ENCODE measurements at places on chromosomes 3 and 15. TPM values are rescaled to one million over a fixed set of nuclear protein-coding genes. Genes with fewer than 3 reads are reported as not detected.

Gene CFAP91
- total RNA-seq, result not detected

Gene ABHD10
- 28.2 TPM for total RNA-seq

Gene BFSP2
- not detected for total RNA-seq

Gene INKA1
- 0.87 TPM for total RNA-seq

Gene FANCD2OS
- not detected for total RNA-seq

Gene MFN1
- 20.7 TPM for total RNA-seq

Gene LRRC34
- total RNA-seq, result 0.22 TPM

Gene GABRR3
- not detected for total RNA-seq

Gene PPP1R14D
- total RNA-seq, result not detected

DNA sequence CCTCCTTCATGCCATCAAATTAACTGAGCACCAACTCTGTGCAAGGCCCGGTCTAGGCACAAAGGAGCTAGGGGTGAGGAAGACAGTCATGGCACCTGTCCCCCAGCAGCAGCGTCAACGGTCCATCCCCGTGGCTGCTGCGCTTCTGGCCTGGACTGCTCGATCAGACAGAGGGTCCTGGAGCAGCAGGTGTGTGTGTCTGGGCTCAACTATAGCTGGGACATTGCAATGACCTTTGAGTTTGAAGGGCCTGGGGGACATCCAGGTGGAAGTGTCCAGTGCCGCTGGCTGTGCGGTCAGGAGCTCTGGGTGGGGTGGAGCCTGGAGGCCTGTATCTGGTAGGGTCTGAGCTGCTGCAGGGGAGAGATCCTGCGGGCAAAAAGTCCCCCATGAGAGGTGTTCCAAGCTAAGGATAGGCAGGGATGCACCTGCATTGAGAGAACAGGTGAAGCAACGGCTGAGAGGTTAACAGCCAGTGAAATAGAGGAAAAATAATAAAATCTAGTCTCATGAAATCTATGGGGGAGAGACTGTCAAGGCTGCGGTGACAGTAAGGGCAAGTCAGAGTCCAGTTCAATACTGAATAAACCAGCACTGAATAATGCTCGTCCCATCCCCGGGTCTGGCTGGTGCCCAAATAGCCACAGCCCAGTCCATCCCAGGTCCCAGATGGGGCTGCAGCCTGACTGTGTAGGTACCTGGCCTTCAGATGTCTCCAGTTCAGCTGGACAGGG, 25.4 kb upstream of the SLC41A3 start:
- DNase-seq, result no peak

DNA sequence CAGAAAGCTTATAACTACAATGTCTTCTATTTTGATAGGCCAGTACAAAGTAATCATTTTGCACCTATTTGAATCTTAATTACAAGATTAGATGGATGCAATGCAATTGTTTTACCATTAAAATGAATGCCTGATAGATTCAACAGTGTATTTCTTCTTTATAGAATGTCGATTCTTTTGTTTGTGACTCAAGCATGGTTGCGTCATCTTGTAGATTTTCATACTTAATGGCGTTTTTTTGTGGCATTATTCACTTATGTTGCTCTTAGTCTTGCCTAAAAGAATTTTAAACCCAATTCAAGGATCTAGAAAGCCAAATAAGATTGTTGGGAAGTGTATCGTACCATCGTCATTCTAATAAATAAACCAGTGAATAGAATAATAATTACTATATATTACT, 21.4 kb downstream of the ZBTB38 start:
- no peak for DNase-seq

GRCh38 chr3:100631236-100631635, 21.8 kb downstream of the ADGRG7 start:
- DNase-seq, result no peak

- DNase-seq, result no peak
Measured at GRCh38 chr3:28215407-28215806, 26.0 kb upstream of the CMC1 start.

GRCh38 chr3:137687181-137687879, 76.8 kb upstream of the SOX14 start:
- DNase-seq, result no peak

DNA sequence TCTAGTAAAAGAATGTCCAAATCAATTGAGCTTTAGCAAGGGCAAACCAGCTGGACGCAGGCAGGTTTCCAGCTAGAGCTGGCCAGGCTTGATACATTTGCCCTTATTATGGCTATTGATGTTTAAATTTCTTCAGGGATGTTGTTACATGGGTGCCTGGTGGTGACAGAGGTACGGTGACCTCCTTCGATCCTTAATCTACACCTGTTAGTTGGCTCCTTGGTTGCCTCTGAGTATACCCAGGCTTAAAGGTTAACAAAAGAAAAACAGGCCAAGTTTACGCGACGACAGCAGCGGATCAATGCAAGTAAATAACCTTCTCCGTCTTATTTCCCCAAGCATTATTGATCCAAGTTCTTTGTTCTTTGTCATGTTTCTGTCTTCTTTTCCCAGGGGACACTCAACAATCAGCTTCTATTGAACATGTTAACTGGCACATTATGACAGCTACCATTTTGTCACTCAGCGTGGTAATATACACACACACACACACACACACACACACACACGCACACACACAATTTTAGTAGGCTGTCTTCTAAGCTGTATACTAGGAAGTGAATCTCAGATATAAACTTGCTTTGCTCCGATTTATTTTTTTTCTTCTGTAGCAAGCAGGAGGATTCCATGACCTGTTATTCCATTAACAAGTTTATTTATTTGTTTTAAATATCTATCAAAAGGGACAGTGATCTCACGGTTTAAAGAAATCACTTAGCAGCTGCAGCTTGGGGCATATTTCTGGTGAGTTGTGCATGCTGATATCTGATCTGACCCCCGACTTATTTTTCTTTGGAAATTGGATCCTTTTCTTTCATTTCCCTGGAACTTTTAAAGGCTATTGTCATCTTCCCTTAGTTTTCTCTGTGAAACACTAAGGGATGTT, 844.7 kb downstream of the MCTP2 start:
- no peak for DNase-seq

DNA sequence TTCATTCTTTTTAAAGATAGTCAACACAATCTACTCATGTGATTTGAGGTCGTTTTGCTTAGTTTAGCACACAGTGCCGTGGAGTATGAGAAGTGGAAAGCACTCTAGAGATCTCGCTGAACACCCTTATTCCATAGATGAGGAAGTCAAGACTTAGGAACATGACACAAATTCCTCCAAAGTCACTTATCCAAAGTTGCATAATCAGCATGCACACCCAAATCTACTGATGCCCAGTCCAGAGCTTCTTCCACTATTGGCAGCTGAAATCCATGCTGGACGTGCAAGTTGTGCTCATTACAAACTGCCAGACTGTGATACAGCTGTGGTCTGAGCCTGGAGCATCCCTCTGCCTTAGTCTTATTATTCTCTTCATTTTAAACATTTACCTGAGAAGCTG, 83.5 kb upstream of the ZNF280D start:
- DNase-seq, result no peak

DNA sequence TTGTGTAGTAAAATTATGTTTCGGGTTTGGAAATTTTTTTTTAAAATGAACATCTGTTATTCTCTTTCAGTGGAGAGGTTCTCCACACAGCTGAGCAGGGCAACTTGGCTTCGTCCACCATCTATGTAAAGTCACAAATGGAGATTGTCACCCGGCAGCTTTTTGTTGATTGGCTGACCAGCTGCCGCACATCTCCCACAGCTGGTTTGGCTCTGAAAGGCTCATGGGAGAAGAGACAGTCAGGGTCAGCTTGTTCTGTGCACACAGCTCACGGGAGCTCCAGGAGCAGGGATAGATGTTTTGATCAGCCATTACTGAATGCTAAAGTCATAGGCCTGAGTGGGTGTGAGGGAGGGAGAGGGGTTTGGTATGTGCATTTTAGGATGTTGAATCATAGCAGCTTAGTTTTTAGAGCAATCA, 12.9 kb upstream of the CCDC80 start:
- no peak for DNase-seq

- DNase-seq, result no peak
Measured at GRCh38 chr3:66153481-66154443, 67.0 kb upstream of the SLC25A26 start.

DNA sequence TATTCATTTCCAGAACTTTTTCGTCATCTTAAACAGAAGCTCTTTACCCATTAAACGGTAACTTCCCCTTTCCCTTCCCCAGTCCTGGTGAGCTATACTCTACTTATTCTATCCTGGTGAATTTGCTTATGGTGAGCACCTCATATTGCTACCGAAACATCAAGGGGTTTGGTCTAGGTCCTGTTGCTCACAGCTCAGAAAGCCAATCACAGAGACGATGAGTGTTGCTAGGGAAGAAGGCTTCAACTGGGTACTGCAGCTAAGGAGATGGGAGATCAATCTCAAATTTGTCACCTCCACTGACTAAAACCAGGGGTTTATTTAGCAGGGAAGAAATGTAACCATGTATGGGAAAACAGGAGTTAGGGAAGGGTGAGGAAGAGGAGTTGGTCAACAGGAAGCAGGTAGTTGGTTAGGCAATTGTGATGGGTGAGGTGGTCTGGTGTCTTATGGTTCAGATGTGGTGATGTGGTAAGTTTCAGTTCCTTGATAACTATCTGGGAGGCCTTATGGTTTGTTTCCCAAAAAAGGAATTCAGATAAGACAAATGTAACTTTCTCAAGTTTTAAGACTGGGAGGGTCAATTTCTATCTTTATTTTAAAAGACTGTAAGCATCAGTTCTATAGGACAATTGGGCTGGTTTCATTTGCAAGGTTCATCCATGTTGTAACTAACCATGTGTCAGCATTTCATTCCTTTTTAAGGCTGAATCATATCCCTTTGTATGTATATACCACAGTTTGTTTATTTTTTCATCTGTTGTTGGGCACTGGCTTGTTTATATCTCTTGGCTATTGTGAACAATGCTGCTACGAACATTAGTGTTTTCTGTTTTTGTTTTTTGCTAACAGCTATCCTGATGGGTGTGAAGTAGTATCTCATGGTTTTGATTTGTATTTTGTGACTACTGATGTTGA, 24.3 kb downstream of the ARHGAP11B start:
- no peak for DNase-seq

All from CD4-positive, alpha-beta T cell (primary cell).